ENCODE measurements at places on chromosomes 6 and 20. TPM values are rescaled to one million over a fixed set of nuclear protein-coding genes. Genes with fewer than 3 reads are reported as not detected.

- no peak for DNase-seq
Measured at GRCh38 chr6:148934961-148935360, 188.1 kb downstream of the UST start.

DNA sequence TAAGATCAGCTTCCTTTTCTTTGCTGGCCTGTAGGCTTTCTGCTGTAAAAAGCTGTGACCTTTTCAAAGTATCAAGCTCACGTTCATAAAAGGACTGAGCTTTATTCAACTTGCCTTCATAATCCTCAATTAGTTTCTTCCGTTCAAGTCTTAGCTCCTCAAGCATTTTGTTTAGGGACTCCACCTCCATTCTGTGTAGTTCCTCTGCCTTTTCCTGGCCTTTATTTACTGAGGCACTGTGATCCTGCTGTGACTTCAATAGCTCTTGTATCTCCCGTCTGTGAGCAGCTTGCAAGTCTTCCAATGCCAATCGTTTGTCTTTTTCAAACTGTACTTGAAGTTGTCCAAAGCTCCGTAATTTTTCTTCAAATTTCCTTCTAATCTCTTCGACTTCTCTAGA lies 54.4 kb downstream of the FAM184A start:
- no peak for DNase-seq

DNA sequence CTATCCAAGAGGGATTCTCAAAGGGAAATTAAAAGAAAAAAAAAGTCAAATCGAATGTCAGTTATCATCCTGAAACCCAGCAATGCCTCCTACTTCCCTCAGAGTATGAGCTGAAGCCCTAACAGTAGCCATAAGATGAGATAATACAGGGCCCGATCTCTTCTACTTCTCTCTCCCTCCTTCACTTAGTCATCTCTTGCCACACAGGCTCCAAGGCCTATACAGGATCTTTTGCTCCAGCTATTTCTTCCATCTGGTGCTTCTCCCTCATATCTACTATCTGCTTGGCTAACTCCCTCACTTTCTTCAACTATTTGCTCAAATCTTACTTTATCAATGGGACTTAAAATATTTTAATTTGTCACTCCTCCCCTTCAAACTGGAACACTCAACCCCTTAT lies 215.3 kb downstream of the RNGTT start:
- no peak for DNase-seq

DNA sequence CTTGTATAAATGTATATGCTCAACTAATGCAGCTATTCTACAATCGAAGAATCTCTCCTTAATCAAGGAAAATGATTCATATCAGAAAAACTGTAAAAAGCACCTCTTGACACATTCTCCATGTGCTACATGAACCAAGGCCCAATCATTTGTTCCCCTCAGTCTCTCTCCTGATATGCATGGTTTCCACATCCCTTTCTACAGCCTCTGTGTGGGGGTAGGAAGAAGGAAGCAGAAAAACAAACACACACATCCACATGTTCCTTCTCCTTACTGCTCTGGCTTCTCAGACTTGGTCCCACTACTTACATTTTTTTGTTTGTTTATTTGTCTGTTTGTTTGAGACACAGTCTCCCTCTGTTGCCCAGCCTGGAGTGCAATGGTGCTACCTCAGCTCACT lies 510.5 kb downstream of the PRKN start:
- no peak for DNase-seq

DNA sequence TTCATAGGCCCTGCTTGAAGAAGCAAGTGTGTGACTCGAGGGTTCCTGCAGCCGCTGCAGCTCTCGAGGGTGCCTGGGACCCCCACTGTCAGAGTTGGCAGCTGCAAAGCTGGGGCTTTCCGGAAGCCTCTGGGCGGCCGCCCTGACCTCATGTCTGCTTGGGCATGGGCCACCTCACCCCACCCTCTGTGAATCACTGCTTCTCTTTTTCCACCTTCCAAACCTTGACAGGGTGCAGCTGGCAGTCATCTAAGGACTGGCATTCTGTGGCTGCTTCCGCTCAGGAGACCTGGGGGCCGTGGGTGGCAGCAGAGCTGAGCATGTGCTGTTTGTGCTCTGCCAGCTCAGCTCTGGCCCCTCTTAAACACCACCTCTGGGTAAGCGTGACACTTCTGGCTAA lies 32.0 kb downstream of the ERMARD start:
- no peak for DNase-seq

DNA sequence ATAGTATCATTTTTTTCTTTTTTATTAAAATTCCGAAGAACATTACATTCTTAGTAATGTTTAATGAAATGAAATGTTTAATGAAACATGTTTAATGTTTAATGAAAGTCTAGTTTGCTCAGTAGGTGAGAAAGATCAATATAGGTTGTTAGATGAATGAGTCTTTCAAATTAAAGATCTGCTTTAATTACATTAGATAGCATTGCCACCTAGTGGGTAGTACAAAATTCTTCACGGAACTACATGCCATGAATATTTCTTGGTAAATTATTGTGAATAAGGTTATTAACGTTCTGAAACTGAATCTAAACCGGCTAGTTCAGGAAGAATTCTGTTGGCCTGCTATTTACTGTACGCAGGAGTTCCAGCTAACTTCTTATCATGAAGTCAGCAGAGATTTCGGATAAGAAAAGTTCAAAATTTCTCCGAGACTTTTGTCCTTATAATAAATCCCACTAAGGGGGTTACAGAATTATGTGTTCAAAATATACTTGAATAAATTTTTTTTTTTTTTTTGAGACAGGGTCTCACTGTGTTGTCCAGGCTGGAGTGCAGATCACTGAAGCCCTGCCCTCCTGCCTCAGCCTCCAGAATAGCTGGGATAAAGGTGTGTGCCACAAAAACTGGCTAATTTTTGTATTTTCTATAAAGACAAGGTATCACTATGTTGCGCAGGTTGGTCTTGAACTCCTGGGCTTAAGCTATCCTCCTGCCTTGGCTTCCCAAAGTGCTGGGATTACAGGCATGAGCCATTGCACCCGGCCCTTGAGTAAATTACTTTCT lies 7.9 kb upstream of the GMNN start:
- peak; percentile 62 for DNase-seq

- DNase-seq = no peak
Measured at GRCh38 chr20:428658-429200, 20.6 kb downstream of the RBCK1 start.

GRCh38 chr6:128098000-128098581 lies 197.2 kb upstream of the THEMIS start:
- DNase-seq = peak; percentile 6

GRCh38 chr6:28648035-28648877 lies 122.6 kb downstream of the GPX5 start:
- peak; percentile 94 for DNase-seq

DNA sequence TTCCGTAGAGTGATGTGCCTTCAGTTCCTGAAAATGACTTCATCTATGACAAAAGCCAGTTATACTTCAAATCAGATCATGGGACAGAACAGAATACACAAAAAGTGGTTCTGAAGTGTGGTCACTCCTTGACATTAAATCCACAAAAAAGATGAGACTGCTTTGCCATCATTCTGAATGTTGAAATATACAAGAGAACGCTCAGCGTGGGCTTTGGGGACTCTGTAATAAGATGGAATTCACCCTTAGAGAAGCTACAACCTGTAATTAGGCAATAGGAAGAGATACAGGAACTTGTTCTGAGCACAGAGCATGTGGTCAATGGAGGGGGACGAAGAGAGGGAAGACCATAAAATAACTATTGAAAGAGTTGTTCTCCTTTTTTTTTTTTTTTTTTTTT lies 184.3 kb downstream of the CARMIL1 start:
- no peak for DNase-seq

- DNase-seq = no peak
Measured at GRCh38 chr6:91031581-91031980, 444.7 kb upstream of the MAP3K7 start.

DNA sequence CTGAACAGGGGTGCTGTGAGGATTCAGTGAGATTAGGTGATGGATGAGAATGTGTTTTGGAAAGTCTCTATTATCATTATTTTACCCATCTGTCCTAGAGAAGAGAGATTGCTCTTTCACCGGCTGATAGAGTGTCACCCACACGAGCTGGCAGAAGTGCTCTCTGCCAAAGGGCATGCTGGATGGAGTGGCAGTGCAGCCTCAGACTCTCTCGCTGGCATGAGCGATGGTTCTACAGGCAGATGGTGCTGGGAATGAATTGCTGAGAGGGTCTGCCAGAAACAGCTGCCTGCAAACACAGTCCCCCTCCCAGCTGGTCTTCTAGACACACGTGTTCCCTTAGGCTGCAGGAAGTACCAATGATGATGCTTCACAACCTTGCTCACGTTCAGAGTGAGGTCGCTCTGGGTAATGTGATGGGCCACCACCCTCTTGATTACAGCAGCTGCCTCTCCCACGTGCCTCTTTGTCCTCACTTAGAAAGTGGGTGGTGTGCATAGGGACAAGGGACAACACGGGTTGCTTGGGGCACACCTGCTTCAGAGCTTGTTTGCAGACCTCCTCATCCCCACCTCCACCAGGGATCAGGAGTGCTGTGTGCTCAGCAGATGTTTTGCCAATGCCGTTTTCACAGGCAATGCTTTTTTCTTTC lies 84.7 kb downstream of the FOXA2 start:
- DNase-seq = no peak

DNA sequence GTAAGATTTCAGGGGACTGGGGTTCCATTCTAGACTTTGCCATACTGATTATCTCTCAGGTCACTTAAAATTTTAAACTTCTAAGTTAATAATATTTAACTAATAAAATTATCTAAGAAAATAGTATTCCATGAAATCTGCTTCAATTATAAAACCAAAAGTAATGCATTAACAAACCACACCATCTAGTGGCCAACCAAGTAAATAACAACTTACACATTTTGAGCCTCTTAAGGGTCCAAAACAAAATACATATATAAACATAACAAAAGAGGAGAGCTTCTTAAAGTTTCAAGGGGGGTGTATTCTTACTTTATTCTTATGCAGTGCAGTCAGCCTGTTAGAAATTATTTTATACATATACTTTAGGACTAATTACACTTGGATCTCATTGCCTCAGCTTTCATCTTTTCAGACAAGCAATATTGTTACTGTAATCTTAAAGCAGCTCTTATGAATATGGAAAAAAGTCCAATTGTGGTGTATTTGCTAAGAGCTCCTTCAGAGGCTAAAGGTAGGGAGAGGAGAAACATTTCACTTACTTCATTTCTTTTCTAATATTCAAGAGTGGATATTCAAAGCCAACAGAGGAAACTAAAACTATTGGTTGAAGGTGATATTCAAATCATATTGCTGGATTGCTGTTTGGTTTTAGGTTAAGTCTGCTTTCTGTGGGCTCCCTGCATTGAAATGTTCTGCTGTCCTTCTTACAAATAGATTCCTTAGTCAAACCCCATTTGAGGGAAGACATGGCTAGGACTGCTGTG lies 199.7 kb upstream of the SIM1 start:
- peak; percentile 41 for DNase-seq

- no peak for DNase-seq
Measured at GRCh38 chr20:10699941-10700340, 26.1 kb upstream of the JAG1 start.

DNA sequence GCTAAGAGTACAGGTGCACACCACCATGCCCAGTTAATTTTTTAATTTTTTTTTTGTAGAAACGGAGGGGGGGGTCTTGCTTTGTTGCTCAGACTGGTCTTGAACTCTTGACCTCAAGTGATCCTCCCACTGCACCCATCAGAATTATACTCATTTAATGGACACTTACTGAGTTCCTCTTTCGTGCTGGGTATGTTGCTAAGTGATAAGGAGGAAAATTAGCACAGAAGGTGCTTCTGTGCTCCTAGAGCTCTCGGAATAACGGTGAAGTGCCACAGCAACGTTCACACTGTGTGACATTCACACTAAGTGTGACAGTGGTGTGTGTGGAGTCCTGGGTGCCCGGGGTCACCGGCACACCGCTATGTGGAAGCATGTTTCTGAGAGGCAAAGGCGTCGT lies 32.1 kb upstream of the BMP6 start:
- DNase-seq = no peak

GRCh38 chr6:127439718-127440117 lies 19.5 kb downstream of the KIAA0408 start:
- no peak for DNase-seq

DNA sequence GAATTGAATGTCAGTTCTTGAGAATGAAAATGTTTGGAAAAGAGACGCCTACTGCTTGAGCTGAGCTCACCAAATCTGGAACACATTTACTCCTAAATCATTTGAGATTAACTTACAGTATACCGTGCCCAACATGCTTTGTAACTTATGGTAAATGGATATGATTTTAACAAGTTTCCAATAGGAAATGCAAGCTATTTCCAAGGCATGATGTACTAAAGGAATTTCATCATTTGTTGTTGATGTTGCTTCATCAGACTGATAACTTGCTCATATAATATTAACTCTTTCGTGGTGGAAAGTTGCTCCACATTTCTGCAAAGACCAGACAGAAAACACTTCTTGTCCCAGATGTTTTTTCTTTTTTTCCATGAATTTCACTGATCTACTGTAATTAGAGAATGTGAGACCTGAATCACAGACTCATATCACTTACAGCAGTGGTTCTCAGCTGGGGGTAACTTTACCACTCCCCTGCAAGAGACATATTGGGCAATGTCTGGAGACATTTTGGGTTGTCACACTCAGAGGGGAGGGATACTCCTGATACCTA lies 116.6 kb upstream of the TRAF3IP2 start:
- peak; percentile 3 for DNase-seq

DNA sequence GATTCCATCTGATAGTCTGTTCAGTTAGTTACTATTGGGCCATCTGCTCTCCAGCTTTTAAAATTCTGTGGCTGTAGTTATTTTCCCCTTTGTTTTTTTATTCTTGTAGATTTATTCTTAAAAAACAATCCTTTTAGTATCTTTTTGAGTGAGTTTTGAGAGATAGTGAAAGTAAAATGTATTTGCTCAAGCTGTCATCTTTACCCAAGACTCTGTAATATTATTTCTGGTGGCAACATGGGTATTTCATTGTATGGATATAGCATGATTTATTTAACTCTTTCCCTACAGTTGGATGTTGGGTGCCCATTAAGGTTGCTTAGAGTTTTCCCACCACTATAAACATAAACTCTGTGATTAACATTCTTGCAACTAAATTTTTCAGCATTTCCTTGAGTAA lies 24.6 kb downstream of the STK4 start:
- no peak for DNase-seq

DNA sequence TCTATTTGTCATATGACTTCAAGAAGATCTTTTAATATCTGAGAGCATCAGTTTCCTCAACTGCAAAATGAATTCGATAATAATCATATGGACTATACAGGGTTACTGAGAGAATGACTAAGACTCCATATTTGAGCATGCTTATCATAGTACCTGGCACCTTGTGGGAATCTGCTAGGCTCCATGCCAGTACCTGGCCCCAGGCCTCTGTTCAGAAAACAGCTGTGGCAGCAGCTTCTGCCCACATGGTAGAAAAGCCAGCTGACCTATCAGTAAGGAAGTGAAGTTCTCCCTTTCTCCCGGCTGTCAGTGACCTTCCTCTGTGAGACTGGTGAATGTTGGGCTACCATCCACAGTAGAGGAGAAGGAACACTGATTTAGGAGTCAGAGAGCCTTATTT lies 574.9 kb upstream of the CHD6 start:
- DNase-seq = no peak

Gene MCHR2
- not detected for total RNA-seq

Gene STX11
- total RNA-seq = 1.5 TPM

Gene MAP7
- total RNA-seq = 13.9 TPM

Gene IL17F
- not detected for total RNA-seq

Gene PRDM13
- not detected for total RNA-seq

Gene TMEM14C
- total RNA-seq = 85.8 TPM

Gene PTK6
- total RNA-seq = 11.1 TPM

Gene C2
- total RNA-seq = 1.1 TPM

Gene CNBD2
- 6.7 TPM for total RNA-seq

Gene HRH3
- not detected for total RNA-seq

Gene ARMC12
- not detected for total RNA-seq

Gene GLP1R
- not detected for total RNA-seq

Gene ZFAND3
- 23.7 TPM for total RNA-seq
